NCI-H1105 treated with DMSO at 0.1 percent for 48 hours (cell line): ENCODE measurements at places on chromosomes 3 and 15.

DNA sequence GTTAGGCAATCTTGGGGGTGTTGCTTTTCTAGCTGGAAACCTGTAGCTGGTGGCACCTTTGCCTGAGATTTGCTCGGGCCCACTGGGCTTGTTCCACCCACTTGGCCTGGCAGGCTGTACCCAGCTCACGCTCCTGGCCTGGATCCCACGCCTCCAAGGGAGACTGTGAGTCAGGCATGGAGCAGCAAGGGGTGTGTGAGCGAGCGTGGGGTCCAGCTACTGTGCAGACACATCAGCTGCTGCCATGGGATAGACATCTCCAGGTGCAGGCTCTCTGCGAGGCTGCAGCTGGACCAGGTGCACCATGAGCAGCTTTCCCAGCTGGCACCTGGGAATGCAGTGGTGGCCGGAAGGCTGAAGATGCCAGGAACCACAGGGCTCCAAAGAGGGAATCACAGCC lies 36.0 kb downstream of the NR1D2 start:
- DNase-seq = no peak

DNA sequence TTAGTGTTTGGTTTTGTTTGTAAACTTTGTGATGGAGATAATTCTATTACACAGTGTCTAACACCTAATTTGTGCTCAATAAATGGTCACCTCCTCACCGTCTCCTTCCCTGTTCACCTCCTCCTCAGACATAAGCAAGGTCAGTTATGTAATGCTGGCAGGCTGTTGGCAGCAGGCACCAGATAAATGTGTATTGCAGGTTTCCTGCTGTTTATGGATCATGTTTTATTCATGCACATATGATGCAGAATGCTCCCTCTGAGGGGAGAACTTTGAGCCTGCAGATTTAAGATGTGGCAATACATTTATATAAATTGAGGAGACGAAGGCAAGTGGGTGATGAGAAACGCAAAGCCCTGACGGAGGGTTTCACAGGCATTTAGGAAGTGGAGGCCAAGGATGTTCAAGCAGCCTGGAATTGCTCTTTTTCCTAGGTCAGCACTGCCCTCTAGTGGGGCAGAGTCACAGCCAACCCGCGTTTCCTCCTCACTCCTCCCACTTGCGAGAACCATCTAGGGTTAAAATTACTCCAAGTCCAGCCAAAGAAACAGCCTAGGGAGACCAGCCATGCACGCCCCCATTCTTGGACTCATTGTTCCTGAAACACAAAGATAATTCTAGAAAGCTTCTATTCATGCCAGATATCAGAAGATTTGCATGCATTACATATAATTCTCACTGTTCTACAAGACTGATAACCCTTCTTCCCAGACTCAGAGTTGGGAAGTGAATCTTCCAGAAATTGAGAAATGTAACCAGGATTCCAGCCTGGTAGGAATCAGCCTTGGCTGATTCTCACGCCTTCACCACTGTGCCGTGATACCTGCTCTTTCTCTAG lies 228.7 kb downstream of the SLCO3A1 start:
- peak; percentile 40 for DNase-seq

- no peak for DNase-seq
Measured at GRCh38 chr3:189099505-189100290, 72.1 kb upstream of the TPRG1 start.

DNA sequence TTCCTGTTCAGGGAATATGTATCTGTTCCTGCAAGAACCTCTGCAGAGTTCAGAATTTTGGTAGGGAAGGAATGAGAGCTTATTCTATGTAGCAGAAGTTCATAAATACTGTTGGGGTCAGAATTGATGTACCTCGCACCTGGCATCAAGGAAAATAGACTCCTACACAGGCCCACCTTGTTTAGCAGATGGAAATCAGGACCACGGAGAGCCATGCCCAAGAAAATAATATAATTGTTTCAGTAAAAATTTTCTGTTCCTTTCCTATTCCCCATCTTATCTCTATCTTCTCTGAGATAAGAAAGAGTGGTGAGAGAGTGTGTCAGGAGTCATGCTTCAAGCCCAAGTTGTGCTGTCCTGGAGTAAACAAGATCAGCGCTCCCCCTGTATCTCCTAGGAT lies 404.7 kb upstream of the UBE2E2 start:
- DNase-seq = no peak

GRCh38 chr15:92845126-92845508 lies 55.0 kb upstream of the CHD2 start:
- no peak for DNase-seq

GRCh38 chr3:182508919-182509711 lies 284.2 kb upstream of the ATP11B start:
- peak; percentile 95 for DNase-seq

- DNase-seq = no peak
Measured at GRCh38 chr3:126102530-126102951, 18.6 kb upstream of the SLC41A3 start.

DNA sequence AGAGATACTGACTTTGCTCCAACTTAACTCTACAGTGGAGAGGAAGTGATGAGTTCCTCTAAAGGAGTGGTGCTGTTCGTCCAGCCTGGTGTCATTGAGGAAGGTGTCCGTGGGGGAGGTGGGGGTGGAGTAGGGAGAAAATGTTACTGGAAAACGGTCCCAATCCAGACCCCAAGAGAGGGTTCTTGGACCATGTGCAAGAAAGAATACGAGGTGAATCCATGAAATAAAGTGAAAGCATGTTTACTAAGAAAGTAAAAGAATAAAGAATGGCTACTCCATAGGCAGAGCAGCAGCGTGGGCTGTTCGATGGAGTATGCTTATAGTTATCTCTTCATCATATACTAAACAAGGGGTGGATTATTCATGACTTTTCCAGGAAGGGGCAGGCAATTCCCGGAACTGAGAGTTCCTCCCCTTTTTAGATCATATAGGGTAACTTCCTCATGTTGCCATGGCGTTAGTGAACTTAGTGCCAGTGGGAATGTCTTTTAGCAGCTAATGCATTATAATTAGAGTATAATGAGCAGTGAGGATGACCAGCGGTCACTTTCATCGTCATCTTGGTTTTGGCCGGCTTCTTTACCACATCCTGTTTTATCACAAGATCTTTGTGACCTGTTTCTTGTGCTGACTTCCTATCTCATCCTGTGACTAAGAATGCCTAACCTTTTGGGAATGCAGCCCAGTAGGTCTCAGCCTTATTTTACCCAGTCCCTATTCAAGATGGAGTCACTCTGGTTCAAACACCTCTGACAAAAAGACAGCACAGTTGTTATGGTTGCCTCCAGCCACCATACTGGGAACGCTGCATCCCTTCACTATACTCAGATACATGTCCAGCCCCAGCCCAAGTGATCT lies 38.6 kb downstream of the CLEC3B start:
- DNase-seq = no peak

DNA sequence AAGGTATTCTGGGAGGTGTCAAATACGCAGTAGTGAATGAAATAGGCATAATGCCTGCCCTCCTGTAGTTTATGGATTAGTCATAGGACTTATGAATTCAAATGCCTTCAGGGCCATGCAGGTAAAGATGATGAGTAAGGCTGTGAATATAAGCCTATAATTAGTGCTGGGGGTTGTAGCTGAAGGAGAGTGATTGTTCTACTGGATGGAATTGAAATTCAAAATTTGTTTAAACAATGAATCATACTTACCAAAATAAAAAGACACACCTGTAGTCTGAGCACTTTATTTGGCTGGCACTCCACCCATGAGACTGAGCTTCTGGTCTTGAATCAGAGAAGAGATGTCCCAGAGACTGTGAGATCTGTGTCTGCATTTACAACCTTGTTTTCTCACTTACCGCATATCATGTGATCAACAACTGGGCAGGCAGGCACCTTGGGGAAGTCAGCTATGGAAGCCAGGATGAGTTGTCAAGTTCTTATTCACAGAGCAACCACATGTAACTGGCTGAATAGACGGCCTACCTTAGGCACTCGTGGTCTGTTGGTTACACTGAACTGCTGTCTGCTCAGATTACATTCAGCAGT lies 291.8 kb downstream of the NAALADL2 start:
- DNase-seq = peak; percentile 83

DNA sequence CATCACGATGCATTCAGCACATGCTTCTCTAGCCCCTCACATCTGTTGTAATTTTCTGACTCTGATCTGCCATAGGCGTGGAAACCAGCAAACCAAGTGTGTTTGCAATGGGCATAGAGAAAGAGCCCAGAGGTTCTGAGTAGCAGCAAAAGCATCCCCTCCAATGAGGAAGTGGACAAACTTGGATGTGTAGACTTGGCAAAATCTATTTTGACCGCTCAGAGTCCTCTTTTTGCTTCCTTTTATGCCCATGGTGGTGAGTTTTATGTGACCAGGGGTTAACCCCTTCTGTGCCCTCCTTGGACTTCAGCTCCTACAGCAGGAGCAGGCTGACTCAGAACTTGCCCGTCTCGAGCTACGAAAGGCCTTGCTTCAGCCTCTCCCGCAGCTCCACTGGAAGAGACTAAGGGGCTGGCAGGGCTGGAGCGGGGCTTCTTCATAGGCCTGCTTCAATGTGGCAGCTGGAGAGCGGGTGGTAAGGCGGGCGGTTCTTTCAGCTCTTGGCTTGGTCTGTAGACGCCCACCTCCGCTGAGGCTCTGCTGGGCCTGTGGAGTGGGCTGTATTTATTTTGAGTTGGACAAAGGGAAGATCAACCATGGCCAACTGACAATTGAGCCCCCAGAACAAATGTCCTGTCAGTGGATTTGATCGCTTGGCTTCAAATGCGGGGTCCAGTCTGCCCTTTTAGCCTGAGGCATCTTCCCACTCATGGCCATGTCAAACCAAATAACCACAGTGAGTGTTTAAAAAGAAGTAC lies 6.5 kb upstream of the ETV5 start:
- no peak for DNase-seq

DNA sequence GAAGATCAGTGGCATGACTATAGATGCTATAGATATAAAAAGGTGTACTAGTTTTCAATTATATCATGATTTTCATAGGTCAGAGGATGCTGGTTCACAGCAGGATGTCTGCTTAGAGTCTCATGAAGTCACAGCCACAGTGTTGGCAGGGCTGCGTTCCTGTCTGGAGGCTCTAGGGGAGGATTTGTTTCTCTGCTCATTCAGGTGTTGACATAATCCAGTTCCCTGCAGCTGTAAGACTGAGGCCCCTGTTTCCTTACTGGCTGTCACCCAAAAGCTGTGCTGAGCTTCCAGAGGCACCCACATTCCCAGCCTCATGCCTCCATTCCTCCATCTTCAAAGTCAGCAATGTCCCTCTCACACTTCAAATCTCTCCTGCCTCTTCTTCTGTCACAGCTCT lies 170.7 kb downstream of the OCA2 start:
- no peak for DNase-seq

GRCh38 chr3:19891740-19892139 lies 42.3 kb downstream of the EFHB start:
- DNase-seq = no peak

GRCh38 chr3:150945226-150946032 lies 27.1 kb downstream of the CLRN1 start:
- no peak for DNase-seq

- no peak for DNase-seq
Measured at GRCh38 chr3:78116874-78117273, 1077.0 kb downstream of the ROBO2 start.

DNA sequence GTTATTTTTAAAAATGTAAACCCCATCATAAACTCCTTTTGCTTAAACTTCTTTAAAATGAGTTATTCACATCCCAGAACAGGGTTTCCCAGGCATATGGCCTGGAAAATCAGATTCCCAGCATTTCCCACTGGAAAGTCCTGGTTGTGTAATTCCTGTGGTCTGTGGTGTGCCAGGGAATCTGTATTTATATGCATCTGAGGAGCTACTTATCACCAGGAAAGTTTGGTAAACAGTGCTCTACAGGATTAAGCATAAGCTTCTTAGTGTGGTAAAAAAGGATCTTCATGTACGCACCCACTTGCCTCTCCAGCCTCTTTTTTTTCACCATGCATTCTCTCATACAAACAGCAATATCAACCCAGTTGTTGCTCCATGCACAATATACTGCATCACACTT lies 28.2 kb downstream of the MEIS2 start:
- no peak for DNase-seq

- DNase-seq = peak; percentile 33
Measured at GRCh38 chr3:193190146-193190786, 50.8 kb upstream of the PLAAT1 start.

DNA sequence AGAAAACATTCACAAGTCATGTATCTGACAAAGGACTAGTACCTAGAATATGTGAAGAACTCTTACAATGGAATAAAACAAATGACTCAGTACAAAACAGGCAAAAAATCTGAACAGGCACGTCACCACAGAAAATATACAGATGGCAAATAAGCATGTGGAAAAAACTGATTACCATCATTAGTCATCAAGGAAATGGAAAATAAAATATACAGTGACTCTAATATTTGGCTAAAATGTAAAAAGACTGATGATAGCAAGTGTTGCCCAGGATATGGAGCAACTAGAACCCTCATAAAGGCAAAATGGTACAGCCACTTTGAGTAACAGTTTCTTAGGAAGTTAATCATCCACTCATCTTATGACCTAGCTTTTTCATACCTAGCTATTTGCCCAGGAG lies 95.8 kb upstream of the ABHD17C start:
- no peak for DNase-seq

DNA sequence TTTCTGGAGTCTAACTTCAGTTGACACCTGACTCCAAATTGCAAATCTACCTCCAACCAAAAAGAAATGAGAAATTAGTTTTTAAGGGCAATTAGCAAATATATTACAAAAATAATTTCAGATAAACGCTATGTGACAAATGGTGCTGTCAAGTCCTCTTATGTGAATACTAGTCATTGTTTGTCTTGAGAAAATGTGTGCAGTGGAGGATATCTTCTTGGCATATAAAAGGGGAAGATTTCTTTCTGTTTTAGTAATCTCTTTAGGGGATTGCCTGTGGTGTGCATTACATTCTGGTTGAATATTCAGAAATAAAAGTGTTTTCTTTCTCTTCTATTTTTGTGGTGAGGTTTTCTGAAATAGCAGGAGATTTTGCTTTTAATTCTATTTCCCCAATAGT lies 3.0 kb upstream of the GCSAM start:
- DNase-seq = no peak

DNA sequence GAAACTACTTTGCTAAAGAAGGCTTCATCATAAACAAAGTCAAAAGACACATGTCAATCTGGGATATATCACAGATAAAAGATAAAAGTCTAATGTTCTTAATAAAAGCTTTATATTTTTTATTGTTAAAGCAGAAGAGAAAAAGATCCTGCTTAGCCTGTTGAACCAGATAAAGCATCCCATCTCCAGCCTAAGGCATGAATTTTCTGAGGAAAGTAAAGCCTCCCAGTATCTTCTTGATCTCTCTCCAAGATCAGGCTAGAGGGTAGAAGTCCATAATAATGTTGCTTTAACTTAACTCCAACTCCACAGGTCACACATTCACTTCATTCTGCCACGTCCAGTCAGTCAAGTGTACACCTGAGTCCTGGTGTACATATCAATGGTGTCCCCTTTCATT lies 14.2 kb downstream of the ARL14 start:
- no peak for DNase-seq
